ENCODE measurements at places on chromosomes 6 and 20. TPM values are rescaled to one million over a fixed set of nuclear protein-coding genes. Genes with fewer than 3 reads are reported as not detected.

TBC1D22B gene
- 5.1 TPM for total RNA-seq

GRCh38 chr20:19783966-19784401 lies 25.9 kb downstream of the RIN2 start:
- DNase-seq, result peak; percentile 92

DNA sequence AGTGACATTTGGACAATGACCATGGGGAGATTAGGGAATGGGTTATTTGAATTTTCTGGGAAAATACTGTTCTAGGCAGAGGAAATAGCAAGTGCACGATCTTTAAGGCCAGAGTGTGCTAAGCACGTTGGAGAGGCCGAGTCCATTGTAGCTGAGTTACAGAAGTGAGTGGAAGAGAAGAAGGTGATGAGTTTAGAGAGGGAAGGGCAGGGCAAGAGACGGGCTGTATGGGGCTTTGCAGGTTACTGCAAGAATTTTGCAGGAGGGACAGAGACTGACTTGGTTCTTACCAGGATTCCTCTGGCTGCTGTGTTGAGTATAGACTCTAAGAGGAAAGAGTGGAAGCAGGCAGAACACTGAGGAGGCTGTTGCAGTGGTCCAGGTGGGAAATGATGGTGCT lies 1.1 kb upstream of the NCOA3 start:
- no peak for DNase-seq

ESR1 gene
- total RNA-seq, result not detected

- no peak for DNase-seq
These were observed 22.1 kb upstream of the TENT5A start for GRCh38 chr6:81774542-81774941.

TMEM242 gene
- 9.4 TPM for total RNA-seq

GRCh38 chr6:166438211-166438861 lies 55.6 kb upstream of the MPC1 start:
- DNase-seq, result no peak

DNA sequence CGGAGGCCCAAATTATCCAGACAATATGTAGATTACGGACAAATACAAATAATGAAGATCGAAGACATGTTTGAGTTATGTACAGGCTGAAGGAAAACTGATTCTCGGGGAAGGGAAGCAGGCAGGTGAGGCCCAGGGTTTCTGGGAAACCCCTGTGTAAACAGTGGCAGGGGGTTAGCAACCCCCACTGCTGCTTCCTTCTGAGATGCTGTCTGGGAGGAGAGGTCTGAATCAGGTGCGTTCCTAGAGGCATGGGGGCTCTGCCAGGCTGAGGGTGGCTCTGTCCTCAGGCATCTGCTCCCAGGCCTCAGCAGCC lies 7.2 kb upstream of the MDGA1 start:
- DNase-seq, result no peak

MATN4 gene
- not detected for total RNA-seq

IP6K3 gene
- total RNA-seq, result 0.06 TPM

DNA sequence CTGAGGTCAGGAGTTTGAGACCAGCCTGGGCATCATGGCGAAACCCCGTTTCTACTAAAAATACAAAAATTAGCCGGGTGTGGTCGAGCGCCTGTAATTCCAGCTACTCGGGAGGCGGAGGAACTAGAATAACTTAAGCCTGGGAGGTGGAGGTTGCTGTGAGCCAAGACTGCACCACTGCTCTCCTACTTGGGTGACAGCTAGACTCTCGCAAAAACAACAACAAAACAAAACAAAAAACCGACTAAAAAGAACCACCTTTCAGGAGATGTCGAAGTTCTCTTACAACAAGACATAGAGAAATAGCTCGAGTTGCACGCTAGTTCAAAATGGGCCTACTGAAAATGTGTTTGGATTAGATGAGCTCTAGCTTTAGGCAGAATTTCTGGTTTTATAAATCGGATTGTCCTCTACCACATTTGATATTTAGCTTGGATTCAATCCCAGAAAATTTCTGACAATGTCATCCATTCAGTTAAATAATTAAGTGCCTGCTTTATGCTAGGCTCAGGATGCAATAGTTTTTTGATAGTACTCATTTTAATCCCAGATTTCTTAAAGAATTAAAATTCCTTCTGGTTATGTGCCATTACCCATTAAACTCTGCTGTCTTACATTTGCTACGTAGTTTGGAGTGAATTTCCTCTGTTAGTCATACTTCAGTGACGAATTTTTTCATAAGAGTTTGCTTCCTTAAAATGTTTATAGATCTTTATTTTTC lies 137.5 kb upstream of the SHLD1 start:
- DNase-seq, result no peak

GRCh38 chr20:52937591-52938100 lies 34.5 kb upstream of the TSHZ2 start:
- peak; percentile 38 for DNase-seq

- peak; percentile 8 for DNase-seq
These were observed 339.6 kb downstream of the ARHGAP18 start for GRCh38 chr6:129370268-129370916.

UQCC2 gene
- 86.8 TPM for total RNA-seq

DNA sequence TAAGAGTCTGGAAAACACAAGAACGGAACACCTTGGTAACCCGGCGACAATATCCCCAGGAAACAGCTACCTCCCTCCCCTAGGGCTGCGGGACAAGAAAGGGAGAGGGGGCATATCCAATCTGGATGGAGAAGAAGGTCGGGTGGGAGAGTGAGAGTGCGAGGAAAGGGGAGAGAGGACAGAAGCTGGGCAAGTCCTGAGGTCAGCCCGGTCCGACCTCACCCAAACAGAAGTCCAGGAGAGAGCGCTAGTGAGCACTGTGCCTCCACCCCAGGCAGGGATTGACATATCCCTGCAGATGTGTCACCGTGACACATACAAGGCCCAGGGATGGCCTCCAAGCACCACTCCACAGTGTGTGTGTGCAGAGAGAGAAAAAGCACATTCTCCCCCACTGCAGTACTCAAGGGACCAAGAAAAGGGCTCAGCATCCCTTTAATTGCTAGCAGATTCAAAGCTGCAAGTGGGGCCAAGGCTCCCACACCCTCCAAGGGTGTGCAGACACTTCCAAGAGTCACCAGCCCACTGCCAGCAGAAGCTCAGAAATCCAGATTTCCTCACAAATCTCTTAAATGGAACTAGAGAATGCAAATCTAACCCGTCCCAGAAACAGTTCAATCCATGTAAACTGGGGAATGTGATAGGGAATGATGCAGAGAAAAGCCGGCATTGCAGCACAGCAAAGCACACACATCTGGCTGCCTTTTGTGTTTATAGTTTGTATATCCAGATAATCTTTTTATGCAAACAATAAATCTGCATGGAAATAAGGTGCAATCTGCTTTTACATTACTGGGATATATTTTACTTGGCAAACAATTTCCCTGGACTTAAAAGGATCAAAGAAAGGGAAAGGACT lies 3.1 kb downstream of the PXDC1 start:
- DNase-seq, result peak; percentile 69

DNA sequence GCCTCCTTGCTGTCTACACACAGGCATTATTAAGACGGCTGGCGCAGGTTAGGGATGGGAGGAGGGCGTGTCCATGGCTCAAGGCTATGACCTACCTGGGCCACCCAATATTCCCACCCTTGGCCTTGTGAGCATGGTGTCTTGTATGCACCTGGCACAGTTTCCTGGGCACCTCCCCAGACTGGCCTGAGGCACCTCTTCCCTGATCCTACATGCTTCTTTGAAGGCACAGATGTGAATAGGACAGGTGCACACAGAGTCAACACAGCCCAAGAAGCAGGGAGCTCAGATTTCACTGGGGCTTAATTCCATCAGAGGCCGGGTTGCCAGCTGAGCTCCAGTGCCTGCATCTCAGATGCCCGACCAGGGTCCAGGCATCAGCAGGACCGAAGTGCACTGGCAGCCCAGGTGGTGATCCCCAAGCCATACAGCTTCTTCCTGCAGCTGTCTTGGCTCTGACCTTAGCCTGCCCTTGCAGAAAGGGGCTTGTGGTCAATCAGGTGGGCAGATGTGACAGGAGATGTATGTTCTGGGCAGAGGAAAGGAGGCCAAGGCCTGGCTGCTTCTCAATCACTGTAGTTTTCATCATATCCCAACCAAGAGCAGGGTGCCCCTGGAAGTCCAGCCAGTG lies 287.7 kb downstream of the CLIC5 start:
- no peak for DNase-seq

DNA sequence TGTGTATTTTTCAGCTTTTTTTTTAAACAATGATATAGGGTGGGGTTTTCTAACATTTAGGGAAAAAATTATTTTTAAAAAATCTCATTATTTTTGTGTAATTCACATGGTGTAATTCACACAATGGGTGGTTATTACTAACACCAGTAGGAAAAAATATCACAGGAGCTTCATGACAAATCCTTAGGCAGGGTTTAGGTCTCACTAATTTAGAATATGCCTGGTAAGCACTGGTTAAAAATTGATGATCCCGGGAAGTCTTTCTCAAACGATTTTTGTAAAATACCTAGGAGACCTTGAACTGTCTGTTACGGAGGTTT lies 29.5 kb upstream of the ZNF217 start:
- DNase-seq, result no peak

DNA sequence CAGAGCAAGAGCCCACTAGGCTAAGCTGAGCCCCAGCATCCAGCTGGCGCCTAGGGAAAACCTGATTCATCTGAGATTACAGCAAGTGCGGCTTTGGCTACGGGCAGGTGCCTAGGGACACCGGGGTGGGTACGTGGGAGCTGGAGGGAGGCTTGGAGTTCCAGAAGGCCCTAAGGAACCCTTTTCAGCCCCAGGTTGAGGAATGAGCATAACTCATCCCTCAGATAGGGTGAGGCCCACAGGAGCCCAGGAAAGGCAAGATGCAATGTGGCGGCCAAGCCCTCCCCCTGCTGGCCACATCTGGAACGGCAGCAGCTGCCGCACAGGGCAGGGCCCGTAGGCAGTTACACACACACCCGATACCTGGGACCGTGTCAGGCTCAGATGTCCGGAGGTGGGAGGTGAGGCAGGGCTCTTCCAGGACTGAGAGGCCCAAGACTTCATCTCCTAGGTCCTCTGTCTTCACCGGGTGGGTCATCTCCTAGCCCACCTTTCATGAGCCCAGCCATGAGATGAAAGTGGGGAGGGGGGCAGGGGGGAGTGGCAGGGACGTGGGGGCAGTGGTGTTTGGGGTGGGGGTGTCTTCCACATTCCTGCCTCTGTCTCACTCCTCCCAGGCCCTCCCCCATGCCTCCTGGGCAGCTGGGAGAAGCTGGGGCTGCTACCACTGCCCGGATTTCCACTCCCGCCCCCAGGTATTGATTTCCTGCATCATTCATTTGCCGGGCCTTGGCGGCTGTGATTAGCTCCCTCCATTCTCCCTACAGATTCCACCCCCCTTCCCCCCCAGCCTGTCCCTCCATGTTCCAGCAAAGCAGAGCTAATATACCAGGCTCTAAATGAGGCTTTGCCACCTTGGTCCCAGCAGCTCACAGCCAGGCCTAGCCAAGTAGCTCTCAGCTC lies 5.5 kb downstream of the MDGA1 start:
- DNase-seq, result peak; percentile 59

GRCh38 chr20:63267691-63268090 lies 4.9 kb upstream of the ARFGAP1 start:
- DNase-seq, result no peak

GRCh38 chr6:158374020-158374419 lies 61.8 kb downstream of the TULP4 start:
- DNase-seq, result no peak

DNA sequence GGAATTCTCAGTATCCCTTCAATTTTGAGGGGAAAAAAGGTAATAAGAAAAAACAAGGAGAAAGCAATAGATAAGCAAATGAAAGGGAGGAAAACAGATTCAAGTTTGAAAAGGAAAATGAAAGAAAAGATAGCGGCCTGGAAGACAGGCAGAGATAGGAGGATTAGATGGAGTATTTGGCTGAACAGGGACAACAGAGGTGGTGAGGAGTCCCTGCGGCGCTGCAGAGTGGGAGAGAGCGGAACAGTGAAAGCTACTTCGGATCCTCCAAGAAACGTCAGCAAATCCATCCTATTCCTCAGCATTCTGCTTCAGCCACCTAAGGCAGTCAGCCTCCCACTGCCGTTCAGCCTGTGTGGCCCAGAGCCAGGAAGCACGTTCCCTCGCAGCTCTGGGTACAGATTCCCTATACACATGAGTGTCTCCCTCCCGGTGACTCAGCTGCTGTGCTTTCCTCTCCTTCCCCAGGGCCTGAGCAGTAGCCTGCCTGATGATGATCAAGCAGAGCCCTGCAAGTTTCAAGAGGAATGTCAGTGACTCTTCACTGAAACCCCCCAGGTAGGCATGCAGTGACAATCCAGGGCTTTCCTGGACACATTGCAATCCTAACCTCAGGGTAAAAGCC lies 43.4 kb upstream of the CDYL start:
- peak; percentile 88 for DNase-seq

DNA sequence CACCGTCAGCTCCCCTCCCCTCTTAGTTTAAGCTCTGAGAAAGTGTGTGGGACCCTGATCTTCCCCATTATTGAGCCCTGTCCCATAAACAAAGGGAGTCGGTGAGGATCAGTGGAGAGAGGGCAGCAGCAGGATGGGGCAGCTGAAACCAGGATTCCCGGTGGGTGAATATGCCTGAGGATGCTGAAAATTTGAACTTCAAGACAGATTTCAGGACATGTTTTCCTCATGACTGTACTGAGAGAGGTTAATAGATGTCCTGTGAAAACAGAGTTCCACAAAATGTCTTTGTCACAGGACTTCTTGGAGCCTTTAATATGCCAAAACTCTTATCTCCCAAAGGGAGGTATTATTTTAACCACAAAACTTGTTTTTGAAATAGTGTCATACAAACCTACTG lies 53.5 kb upstream of the SLC22A16 start:
- DNase-seq, result no peak

Measured in H4 (cell line).